LHCN-M2 (cell line): ENCODE measurements at places on chromosomes 11 and 22. TPM values are rescaled to one million over a fixed set of nuclear protein-coding genes. Genes with fewer than 3 reads are reported as not detected.

DNA sequence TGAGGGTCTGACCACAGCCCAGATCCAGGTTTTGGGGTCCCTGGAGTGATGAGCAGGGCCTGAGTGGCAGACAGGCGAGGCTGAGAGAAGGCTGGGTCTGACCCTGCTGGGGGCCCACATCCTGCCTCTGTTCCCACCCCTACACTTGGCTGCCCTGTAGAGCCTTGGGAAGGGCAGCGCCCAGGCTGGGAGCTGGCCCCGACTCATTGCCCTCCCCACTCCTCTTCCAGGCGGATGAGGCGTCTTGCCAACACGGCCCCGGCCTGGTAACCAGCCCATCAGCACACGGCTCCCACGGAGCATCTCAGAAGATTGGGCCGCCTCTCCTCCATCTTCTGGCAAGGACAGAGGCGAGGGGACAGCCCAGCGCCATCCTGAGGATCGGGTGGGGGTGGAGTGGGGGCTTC lies 4.9 kb downstream of the DERL3 start:
- DNase-seq: no peak

DNA sequence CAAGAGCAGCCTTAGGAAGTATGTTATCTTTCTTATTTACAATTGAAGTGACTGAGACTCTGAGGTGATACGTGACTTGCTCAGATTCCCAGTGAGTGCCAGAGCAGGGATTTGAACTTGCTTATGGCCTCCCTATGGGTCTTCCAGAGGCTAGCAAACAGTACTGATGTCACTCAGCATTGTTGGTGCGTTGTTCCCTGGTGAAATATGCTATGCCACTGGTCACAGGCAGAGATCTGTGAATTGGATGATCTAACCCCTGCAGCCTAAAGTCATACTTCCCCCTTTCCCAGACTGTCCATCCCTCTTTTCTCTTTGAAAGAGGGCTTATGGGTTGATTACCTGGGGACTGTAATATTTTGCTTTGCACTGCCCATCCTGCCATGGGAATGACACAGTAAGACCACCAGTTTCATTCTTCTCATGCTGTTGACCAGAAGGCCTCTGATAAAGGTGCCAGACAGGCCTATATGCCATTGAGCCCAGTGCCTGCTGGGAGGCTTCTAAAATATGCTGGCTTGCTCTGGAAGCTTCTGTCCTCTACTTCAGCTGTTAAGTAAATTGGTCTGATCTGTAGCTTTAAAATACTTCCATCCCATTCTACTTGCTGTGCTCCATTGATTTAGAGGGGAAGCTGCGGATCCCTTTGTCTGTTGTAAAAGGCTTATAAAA lies 152.2 kb upstream of the E2F8 start:
- DNase-seq: no peak

- DNase-seq: no peak
These were observed 56.9 kb upstream of the PRR5 start for GRCh38 chr22:44645083-44645482.

The ELMOD1 gene
- total RNA-seq: 0.45 and 1.4 TPM in 2 replicates

GRCh38 chr11:130202009-130202817 lies 42.6 kb downstream of the ST14 start:
- no peak for DNase-seq
